ENCODE measurements at places on chromosomes 16 and 17.
A peak's percentile ranks its signal among the peaks of the same experiment; 100 is the strongest.

- no peak for DNase-seq
Observed at GRCh38 chr17:71976011-71976649, 144.7 kb upstream of the SOX9 start.

- no peak for DNase-seq
Observed at GRCh38 chr17:70855401-70856054, 686.2 kb downstream of the KCNJ2 start.

DNA sequence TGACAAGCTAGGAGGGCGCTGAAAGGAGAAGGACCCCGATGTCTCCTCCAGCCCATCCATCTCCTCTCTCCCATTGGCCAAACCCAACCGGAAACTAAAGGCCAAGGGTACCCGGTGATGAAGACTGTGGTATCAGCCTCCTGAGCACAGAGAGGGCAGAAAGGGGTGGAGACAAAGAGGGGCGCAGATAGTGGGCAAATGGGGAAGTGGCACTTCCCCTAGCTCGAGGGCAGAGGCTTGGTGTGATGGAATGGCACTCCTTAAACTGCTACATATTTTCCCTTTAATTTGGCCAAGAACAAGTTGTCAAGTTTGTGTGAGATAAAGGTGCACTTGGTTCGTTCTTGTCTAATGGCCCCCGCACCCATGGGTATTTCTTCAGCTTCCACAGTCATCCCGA, 27.8 kb downstream of the IL4R start:
- DNase-seq: no peak

DNA sequence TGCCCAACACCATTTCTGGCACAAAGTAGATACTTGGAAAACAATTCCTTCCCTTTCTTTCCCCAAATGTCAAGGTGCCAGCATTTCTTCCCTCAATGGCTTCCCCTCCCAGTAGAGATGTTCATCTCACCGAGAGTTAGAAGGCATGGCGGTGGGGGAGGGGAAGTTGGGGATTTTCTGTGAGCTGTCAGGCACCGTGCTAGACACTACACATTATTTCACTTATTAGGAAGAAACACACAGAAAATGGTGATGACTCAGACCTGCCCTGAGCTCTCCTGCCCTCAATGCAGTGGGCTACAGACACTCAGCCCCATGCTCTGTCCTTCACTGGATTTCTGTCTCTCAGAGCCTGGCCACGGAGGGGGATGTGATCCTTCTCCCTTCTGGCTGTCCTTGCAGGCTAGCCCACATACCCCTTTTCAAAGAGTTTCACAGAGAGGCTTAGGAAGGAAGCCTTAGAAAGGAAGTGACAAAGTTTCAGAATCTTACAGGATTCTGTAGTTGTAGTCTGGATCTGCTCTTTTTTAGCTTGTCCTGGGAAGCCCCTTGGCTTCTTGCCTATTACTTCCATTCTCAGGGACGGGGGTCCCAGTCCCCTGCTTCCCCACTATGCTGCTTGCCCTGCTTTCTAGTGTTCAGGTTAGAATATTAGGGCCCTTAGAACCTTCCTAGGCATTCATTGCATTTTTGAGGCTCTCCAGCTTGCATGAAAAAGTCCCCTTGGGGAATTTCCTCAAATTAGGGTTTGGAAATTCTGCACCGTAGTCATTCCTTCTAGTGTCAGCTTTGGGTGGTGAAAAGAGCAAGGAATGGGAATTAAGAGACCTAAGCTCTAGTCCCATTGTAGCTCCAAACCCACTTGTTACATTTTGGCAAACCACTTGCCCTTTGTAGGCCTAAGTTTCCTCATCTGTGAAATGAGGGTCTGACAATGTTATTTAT, 12.2 kb upstream of the CCL5 start:
- DNase-seq: peak; percentile 63

DNA sequence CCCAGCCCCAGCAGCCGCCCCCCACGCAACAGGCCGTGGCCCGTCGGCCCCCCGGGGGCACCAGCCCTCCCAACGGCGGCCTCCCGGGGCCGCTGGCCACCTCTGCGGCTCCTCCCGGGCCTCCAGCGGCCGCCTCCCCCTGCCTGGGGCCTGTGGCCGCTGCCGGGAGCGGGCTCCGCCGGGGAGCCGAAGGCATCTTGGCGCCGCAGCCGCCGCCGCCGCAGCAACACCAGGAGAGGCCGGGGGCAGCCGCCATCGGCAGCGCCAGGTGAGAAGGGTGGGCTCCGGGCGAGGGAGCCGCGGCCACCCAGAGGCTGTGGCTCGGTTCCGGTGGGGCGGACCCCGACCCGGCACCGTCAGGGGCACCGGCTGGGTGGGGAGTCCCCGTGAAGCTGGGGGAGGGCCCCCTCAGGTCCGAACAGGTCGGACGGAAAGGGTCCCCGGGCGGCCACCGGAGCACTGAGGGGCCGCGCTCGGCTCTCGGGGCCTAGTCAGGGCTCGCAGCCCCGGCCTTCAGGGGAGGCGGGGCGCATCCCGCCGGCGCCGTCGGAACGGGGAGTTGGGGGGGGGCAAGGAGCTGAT, 583 bp downstream of the ATXN2L start:
- DNase-seq: no peak

- DNase-seq: no peak
Observed at GRCh38 chr17:29677824-29678223, 55.1 kb upstream of the CORO6 start.

DNA sequence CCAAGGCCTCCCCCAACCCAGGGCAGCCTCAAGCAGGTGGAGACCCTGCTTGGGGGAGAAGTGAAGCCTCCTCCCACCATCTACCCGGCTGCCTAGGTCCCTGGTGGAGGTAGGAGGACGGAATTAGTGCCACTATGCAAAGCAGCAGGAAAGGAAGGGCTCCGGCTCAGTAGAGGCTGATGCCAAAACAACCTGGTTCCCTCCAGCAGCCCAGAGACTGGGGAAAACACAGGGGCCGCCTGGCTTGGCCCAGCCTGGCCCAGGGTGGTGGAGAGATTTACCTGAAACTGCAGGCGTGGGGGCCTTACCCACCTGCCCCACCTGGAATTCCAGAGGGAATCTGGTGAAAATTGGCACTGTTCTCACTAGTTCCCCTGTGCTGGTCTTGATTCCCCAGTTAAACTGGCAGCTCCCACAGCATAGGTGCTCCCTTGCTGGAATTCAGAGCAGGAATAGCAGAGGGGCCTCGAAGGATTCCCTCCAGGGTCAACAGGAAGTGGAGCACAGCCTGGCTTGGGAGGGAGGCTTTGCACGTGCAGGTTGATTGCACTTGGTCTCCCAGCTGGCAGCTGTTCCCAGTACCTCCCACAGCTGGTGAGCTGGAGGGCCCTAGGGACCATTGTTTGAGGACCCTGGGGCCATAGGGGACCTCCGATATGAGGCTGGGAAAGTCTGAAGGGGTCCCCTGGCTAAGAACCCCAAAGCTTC, 4.5 kb downstream of the CD79B start:
- DNase-seq: no peak

GRCh38 chr17:34714475-34715410, 135.4 kb downstream of the TMEM132E start:
- DNase-seq: no peak

All from CD4-positive, alpha-beta T cell (primary cell).